SK-N-SH treated with all-trans-retinoic acid at 6 μM for 48 hours (cell line): ENCODE measurements at places on chromosomes 12 and 14.

- ATAC-seq = peak; percentile 49
Measured at GRCh38 chr12:59595565-59595882, 305 bp upstream of the SLC16A7 start.

GRCh38 chr14:23006188-23006534 is 3.8 kb downstream of the C14orf93 start:
- no peak for ATAC-seq

- ATAC-seq = no peak
Measured at GRCh38 chr14:67562025-67562775, 29.1 kb downstream of the PLEKHH1 start.

- ATAC-seq = no peak
Measured at GRCh38 chr14:97057238-97058073, 260.3 kb downstream of the VRK1 start.

GRCh38 chr14:97432586-97432985 is 635.4 kb downstream of the VRK1 start:
- no peak for ATAC-seq

DNA sequence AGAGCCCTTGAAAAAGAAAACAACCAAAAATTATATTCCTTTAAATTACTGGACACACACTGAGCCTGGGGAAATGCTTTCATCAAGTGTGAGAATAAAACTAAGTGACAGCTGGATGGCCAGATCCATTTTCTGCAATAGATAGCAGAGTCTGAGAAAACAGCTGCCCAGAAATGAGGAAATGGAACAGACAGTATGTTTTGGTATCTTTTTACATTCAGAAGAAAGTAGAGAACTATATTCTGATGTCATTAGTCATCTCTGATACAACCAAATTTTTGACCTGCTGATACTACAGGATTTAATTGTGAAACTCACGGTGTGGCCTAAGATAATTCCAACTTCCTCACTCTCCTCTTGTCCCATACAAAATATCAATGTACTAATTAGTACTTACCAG is 78.2 kb downstream of the HMGA2 start:
- peak; percentile 48 for ATAC-seq

DNA sequence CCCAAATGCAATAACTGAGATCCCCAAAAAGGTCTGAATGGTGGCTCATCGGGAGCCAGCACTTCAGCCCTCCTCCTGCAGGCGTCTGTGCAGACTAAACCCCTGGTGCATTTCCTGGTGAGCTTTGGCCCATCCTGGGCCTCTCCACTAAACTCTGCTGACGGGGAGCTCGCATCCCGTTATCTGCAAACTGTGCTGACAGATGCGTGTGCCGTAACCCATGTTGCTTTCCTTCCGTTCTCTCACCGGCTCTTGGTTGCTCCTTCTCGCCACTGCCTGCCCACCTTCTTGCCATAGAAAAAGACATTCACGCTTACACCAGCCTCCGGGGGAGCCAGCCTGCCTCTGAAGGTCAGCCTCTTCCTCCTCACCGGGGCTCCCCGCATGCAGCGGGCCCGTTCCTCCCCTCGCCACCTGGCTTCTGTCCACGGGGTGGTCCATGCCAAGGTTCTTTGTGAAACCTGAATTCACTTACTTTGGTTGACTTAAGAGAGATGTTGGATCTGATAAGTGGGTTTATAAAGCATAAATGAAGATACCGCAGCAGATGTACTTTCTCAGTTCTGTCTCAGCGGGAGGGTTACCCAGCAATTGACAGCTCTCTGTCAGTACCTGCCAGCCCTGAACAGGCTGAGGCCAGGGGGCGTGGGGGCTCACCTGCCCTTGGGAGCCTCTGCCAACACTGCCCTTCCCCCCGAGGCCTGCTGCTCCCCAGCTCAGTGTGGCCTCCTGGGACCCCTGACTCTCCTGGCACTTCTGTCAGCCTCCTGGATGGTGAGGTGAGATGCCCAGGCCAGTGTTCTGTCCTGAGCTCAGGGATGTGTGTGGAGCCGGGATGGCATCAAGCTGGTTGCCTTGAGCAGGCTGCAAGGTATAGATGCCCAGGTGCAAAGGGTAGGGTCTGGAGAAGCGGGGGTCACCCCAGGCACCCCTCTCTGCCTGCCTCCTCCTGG is 14.2 kb downstream of the ZFYVE21 start:
- no peak for ATAC-seq

DNA sequence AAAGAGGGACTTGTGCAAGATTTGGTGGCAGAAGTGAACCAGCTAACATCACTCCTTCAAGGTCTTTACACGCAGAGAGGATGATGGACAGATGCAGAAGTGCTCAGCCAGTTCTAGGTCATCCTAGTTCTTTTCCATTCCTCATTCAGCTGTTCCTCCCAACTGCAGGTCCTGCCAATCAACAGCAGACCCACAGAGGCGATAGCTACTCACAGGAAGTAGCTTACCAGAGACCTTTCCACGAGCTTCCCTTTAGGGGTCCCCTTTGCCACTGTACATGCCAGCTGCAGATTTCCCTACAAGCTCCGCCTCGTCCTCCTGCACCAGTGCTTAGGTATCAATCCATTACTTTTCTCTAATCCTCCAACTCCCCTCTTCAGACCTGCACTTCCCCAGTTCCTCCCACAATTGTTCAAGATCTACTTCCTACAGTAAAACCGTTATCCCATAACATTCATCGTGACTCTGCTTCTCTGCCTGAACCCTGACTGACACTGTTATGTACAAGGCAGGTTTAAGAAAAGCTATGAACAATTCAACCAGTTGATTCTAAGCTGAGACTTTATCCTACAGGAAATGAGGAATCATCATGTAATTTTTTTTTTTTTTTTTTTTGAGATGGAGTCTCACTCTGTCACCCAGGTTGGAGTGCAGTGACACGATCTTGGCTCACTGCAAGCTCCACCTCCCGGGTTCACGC is 22.5 kb downstream of the RECQL start:
- no peak for ATAC-seq

DNA sequence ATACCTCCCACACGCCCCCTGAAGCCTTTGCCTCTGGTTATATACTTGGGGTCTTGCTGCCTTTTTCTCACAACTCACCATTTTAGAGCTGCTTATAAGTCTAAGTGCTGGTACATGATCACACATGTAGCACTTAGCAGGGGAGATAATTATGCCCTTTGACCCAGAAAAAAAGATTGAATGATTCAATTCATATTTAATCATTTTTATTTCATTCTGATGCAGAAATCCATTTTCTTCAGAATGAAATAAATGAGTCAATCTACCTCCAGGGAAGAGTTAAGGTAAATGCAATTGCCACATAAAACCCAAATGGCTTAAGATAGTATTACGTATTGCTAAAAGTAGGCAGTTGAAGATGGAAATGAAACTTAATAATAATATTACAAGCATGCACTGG is 414.6 kb upstream of the PRICKLE1 start:
- no peak for ATAC-seq

DNA sequence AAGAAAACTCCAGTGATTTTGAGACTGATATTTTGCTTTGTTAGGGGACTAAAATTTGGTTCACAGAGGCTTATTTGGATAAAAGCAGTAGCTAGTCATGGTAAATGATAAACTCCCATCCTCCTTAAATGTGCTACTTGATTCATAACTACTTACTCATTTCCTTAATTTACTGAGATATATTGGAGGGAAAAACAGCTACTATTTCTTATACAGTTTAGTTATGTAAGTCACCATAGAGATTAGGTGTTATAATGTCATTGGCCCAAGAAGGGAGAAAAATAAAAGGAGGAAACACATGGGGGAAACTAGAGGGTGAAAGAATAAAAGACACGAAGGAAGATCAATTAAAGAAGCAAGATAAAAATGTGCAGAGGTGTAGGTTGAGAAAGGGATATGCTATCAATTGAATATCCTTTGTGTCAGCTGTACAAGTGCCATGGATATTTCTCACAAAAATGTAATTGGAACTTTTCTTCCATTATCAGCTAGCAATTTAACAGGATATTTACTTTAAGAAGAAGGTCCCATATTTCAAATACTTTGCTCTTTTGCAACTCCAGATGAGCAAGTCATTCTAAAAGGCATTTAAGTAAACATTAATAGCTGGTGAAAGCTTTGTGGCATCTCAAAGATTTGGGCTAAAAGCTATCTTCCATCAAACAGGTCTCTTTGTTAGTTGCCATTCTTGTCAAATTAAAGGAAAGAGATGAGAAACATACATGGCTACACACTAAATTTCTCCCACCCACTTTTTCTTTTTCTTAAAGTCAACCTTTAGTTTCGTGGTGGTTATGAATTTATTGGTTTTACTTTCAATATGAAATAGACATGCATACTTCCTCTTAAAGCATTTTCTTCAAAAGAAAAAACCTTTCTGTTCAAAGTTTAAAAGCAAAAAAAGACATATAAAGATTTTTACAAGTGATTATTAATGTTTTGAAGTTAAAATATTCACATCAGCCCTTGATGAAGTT is 439.5 kb downstream of the CCER1 start:
- ATAC-seq = no peak

DNA sequence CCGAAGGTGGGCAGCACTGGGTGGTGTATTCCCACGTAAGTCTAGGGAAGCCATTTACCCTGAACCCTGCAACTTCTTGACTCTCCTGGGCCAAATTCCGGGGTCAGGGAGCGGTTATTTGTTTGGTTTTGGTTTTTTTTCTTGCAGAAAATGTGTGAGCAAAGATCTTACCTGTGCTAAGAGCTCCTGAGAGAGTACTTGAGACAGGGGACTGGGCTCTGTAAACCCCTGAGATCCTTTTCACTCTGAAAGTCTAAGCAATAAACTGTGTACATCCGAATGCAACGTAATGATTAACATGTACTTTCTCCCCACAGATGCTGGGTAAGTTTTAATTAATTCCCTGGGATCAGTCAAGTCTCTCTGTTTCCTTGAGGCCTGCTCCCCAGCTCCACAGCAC is 21.5 kb downstream of the OR10P1 start:
- no peak for ATAC-seq

DNA sequence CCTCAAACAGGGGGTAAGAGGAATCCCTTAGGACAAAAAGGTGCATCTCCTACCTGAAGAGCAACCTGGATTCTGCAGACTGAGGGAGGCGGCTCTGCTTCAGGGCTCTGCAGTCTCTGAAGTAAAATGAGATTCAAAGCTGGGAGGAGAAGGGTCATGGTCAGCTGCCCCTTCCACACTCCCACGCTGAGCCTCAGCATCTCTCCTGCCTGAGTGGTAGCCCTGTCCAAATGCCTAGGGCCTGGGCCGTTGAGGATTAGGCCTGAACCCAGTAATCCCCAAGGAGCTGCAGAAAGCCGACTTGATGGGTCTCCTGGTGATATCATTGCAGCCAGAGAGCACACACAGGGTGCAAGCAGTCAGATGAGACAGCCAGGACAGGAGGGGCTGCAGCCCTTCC is 18.9 kb downstream of the PHLDA1 start:
- no peak for ATAC-seq

DNA sequence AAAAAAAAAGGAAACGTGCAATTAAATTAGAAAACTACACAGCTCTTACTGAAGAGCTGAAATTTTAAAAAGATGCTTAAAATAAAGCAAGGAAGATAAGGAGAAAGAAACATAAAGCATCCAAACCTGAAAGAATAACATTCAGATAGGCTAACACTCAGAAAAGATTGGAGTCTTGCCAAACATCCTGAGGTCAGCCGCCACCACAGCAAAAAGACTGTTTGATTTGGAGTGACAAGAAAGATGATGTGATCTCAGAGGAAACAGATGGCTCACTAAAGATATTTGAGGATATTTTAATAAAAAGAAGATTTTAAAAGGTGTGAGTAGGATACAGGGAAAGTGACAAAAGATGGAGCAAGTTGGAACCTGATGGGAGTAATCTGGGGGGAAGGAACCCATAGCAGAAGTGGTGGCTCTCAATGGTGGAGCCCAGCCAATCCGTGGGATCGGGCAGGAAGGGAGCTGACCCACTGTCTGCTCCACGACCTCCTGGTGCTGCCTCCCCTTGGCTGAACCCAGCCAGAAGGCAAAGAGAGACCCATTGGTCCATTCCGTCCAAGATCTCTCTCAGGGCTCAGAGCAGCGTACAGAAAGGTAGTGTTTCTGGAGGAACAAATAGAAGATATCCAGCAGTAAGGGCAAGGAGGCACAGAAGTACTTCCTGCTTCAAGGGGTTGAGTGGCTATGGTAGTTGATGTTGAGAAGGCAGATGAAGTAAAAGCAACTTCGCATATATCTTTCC is 469.6 kb downstream of the RGS6 start:
- no peak for ATAC-seq

DNA sequence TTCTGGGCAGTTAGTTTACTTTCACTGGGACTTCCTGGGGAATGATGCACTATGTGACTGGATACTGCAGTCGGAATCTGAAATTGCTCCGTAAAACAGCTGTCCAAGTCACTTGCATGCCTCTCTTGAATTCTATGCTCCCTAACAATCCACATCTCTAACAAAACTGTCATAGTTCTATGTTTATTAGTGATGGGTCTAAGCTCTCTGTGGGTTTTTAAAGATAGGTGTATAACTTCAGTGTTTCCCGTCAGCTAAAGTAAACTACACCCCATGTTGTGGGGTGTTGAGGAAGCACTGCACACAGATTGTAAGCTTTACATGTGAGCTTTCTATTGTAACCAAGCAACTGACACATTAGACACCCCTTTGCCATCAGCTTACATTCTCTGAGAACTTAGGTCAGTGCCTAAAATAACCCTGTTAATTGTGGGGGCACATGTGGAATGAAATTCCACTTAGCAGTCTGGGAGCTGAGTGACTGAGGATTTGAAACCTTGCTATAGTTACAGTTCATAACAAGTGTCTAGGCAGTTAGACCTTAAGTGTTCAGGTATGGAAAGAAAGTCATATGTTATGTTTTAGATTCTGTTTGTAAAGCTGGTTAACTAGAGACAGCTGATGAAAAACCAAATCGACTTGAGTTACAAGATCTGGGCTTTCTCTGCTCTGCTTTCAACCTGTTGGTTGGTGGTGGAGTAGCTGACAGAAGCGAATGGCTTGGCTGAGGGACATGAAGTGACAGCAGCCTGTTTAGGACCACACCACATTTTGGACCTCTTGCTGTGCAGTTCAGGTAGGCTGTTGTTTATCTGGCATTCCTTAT is 165.7 kb downstream of the AKAP6 start:
- peak; percentile 64 for ATAC-seq

- peak; percentile 90 for ATAC-seq
Measured at GRCh38 chr14:51182131-51182565, 57.9 kb upstream of the TMX1 start.

DNA sequence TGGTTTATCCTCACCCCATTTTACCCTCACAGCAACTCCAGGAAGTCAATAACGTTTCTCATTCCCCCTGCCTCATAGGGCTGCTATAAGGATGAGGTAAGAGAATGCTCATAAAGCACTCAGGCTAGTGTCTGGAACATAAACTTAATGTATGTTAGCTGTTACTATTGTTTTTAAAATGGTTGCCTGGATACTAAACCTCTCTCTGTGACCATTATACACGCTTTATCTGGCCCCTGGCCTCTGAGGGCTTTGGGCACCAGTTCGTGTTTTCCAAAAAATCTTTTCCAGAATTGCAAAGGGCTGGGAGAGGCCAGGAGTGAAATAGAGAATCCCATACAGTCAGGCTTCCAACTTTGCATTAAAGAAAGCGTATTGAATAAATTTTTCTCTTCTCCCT is 113.9 kb downstream of the KTN1 start:
- ATAC-seq = no peak
